Activated T-cell treated with anti-CD3 and anti-CD28 coated beads for 48 hours (primary cell): ENCODE measurements at places on chromosomes 3 and 15.

GRCh38 chr15:39884351-39884750, 35.7 kb downstream of the GPR176 start:
- no peak for DNase-seq

DNA sequence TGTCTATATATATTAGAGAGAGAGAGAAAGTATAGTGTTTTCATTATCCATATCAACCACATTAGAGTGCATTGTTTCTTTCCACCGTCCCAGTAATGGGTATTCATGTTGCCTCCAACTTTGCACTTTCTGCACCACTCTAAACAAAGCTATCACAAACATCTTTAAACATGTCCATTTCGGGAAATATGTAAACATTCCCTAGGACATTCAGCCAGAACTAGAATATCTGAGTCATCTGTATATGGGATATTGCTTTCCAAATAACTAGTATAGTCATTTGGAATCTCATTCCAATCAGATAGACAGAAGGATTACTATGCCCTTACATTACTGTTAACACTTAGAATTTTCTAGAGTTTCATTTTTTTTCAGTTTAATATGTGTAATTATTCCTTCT, 914.9 kb upstream of the EPHA6 start:
- DNase-seq = no peak

GRCh38 chr3:128343287-128344051, 123.2 kb downstream of the DNAJB8 start:
- no peak for DNase-seq

DNA sequence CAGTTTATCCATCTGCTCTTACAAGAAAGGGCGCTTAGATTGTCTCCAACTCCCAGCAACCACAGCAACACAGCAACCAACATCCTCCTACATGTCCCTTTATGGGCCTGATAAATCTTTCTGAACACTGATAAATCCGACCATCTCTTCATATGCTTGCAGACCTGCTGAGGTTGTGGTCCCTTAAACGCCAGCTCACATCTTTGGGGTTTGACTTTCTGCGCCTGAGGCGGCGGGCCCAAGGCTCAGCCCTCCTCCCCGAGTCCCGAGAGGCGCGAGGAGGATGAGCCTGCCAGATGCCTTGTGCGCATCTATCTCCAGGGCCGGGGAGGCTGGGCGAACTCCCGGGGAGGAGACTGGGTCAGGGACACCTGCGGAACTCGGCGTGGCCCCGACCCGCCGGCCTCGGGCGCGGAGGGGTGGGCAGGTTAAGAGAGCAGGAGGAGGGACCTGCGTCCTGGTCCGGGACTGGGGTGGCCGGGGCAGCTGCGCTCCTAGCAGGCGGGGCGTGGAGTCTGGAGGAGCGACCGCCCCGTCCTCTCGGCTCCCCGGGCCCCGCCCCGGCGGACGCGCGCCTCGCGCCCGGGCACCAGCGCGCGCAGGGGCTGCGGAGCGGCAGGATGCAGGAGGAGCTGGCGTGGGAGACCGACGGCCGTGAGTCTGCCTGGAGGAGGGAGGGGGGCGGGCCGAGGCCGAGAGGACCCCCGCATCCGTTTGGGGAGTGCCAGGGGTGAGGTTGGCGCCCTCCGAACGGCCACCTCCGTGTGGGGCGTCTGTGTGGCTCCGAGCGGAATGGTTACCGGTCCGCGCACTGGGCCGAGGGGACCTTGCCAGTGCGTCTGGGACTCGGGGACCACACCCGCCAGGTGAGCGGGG, at the start of gene ANKDD1A:
ANKDD1A (plus strand) TSS at position 592 of the 876 bp plus-strand sequence; CDS start at position 621, 29 bp downstream.
- peak; percentile 60 for DNase-seq

GRCh38 chr3:119894195-119894594, 112.3 kb downstream of the NR1I2 start:
- DNase-seq = no peak

DNA sequence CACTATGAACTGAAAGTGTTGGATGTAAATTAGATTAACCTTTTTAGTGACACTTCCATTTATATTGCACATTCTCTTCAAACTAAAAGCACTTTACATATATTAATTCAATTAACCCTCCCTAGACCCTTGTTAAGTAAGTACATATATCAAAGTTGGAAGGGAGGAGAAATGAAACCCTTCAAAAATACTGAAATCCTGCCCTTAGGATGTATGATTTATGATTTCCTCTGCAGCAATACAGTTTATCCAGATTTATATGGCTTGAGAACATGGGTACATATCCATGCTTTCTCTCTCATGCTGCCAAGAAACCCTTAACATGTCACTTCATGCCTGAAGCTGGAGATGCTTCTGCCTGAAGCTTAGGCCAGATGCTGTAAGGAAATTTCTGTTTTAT, 11.0 kb downstream of the CLSTN2 start:
- DNase-seq = no peak

GRCh38 chr3:88690287-88690686, 417.1 kb upstream of the EPHA3 start:
- no peak for DNase-seq
